ENCODE measurements at places on chromosomes 12 and 14.

DNA sequence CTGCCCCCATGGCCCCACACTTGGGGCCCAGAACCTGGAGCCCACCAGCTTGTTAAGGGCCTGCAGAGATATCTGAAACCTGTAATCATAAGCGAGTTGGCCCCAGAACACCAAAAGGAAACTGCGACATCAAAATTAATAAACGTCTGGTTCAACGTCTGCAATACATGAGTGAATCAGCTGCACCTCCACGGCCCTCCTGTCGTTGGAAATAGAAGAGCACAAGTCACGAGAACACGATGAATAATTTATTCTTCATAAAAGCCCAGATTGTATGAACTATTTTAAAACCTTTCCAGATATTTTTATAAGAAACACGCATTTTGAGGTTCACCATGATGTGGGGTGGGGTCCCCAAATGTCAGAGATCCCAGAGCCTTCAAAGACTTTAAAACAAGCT, 9.7 kb upstream of the CMKLR1 start:
- DNase-seq, result no peak

- DNase-seq, result peak; percentile 63
These were observed 191.3 kb upstream of the AMIGO2 start for GRCh38 chr12:47270782-47271664.

DNA sequence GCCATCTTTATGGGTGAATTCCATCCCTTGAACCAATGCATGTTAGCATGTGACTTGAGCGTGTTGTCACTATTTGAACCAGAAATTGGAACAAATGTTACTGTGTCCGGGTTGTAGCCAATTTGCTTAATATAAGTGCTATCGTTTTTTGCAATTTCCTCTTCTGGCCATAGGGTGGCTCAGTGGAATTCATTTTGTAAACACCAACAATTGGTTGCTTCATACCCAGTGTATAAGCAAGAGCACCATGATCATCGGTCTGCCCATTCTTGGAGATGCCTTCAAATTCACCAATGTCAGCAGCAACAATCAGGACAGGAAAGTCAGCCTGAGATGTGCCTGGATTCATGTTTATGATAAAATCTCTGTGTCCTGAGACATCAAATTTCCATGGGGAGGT, 5.0 kb upstream of the NEDD1 start:
- no peak for DNase-seq

- no peak for DNase-seq
These were observed 210.4 kb downstream of the CHST11 start for GRCh38 chr12:104667139-104667538.

DNA sequence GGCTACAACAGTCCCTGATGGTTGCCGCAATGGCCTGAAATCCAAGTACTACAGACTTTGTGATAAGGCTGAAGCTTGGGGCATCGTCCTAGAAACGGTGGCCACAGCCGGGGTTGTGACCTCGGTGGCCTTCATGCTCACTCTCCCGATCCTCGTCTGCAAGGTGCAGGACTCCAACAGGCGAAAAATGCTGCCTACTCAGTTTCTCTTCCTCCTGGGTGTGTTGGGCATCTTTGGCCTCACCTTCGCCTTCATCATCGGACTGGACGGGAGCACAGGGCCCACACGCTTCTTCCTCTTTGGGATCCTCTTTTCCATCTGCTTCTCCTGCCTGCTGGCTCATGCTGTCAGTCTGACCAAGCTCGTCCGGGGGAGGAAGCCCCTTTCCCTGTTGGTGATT, 16.9 kb downstream of the GPRC5A start:
- no peak for DNase-seq

GRCh38 chr12:55899082-55899481, 28.6 kb downstream of the PYM1 start:
- peak; percentile 20 for DNase-seq

DNA sequence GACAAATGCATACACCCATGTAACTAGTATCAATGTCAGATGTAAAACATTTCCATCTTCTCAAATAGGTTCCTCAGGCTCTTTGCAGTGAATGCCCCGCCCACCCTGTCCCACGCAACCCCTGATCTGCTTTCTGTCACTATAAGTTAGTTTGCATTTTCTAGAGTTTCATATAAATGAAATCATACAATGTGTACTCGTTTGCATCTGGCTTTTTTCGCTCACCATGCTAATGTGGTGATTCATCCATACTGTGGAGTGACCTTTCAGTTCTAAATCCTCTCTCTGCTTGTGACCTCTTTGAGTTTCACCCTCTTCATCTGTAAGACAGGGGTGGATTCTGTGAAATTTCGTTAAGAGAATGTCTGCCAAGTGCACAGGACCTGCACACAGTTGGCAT, 30.6 kb upstream of the MSI1 start:
- peak; percentile 31 for DNase-seq

- peak; percentile 43 for DNase-seq
These were observed 9.0 kb downstream of the PITPNM2 start for GRCh38 chr12:123141615-123142517.

- DNase-seq, result no peak
These were observed 35.1 kb downstream of the ATF7IP start for GRCh38 chr12:14400599-14400998.

- DNase-seq, result no peak
These were observed 145.9 kb downstream of the PDZRN4 start for GRCh38 chr12:41333974-41334373.

DNA sequence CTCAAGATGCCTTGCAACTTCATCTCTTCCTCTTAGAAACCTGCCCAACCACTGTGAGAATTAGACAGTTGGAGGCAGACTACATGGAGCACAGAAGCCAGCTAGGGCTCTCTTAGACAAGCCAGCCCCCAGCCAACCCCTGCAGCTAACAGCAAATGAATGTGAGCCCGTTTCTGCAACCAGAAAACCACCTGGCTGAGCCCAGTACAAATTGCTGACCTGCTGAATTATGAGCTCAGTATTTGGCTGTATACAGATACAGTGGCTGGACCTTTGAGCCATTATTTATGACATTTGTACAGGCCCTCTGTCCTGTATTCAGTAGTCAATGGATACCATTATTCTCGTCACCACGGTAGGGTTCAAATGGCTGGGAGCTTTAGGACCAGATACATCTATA, 112.9 kb downstream of the TBX5 start:
- DNase-seq, result no peak

- no peak for DNase-seq
These were observed 120.5 kb downstream of the DENND5B start for GRCh38 chr12:31470459-31470858.

- no peak for DNase-seq
These were observed 2.6 kb downstream of the ITGA7 start for GRCh38 chr12:55704824-55705718.

DNA sequence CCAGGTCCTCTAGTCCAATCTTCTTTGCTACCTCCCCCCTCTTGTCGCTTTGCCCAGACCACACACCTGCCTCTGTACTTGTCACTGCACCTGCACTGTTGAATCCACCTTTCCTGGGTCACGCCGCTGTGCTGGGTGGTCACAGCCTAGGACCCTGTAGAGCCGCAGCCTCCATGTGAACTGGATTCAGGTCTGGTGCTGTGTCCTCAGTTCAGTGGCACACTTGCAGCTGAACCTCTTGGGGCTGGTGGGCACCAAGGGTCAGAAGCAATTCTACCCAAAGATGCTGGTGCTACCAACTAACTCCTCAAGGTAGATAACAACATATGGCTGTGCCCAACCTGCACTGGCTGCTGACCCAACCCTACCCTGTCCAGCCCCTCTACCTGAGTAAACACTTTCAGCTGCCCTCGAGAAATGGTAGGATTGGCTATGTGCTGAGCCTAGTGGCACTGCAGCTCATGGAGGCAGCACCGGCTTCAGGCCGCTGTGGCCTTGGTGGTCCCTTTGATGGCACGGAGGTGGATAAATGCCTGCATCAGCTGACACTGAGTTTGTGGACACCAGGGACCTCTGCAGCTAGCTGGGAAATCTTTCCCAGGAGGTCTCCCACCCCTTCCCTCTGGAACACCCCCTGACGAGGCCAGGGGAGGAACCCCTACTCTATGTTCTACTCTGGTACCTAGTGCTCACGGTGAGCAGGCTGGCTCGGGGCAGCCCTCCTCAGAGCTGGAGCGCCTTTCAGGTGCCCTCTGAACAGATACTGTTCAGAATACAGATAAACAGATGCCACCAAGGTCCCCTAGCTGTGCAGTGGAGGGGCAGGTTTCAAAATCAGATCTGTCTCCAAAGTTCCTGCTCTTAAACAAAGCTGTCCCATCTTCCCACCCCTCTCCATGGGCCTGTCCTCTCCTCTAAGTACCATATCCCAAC, 14.3 kb downstream of the AGAP2 start:
- DNase-seq, result no peak

DNA sequence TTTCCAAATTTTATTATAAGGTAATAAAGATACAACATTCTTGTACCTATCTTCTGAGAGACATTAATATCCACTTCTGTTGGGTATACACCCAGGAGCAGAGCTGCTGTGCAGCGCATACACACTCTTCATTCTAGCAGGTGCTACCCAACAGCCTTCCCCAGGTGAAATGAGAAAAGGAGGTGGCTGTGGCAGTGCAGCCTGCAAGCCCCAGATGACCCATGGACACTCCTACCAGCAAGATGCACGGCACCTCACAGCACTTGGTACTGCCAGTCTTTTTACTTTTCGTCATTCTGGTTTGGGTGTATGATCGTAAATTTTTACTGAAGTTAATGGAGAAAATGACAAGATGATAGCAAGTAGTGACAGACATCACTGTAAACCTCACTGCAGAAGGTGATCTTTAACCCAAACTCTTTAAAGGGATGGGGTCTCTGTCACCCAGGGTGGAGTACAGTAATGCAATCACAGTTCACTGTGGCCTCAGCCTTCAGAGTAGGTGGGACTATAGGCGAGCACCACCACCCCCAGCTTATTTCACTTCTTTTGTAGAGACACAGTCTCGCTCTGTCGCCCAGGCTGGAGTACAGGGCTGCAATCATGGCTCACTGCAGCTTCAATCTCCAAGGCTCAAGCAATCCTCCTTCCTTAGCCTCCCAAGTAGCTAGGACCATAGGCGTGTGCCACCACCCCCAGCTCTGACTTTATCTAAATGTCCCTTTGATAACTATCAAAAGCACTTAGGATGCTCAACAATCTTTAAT, 26.5 kb downstream of the VPS37B start:
- no peak for DNase-seq

GRCh38 chr14:29741909-29742401, 185.7 kb downstream of the PRKD1 start:
- no peak for DNase-seq

GRCh38 chr12:13193505-13194231, 2.9 kb upstream of the EMP1 start:
- no peak for DNase-seq

DNA sequence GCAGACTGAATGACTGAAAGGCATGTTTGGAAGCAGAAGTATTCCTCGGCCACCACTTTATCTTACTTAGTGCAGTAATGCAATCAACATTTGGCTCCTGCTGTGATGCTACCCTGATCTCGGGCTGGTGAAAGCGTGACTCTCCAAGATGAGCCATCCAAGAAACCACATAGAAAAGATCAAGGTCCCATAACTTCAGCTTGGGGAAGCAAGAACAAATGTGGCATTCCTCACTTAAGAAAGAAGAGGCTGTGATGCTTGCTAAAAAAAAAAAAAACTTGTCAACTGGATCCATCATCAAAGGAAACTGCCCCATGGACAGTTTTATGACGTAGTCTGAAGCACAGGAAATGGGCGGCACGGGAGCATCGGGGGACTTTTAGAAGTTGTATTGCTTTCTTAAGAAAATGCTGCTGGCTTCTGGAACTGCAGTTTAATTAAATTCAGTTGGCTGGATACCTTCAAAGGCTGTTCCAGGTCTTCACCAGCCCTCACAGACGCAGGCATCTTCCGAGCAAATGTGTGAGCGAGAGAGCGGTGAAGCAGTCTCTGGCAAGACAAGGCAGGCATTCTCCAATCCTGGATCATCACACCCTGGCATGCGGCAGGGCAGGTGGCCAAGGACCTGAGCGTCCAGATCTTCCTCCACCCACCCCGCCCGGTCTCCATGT, 38.2 kb upstream of the MAP1LC3B2 start:
- DNase-seq, result peak; percentile 31

DNA sequence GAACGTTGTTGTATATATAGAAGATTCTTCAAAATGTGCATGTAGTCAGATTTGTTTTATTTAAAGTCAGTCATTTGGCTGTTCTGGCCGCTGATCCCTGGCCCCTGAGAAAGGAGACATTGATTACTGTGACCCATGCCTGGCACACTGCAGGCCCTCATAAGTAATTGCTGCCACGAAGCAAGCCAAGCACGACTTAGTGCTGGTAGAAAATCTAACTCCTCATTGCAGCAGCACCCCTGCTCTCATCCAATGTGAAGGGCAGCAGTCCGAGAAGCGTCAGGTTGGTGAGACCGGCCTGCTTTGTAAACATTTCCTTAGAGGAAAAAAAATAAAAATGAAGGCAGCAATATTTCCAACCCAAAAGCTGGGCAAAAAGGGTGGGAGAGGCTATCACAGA, 22.8 kb upstream of the TMTC2 start:
- DNase-seq, result no peak

DNA sequence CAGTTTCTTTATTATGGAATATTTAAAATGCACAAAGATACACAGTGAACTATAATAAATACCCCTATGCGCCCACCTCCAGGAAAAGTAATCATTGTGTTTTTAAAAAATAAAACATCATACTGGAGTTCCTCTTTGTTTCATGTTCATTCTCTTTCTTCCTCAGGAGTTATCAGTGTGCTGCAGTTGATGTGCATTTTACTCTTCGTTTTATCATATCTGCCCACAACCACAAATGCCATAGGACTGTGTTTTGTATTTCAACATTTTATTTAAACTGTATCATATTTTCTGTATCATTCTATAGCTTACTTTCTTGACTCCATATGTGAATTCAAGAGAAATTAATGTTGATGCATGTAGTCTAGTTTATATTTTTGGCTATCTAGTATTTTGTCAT, 53.9 kb downstream of the TSHR start:
- DNase-seq, result no peak

- DNase-seq, result no peak
These were observed 444.5 kb upstream of the FAR2 start for GRCh38 chr12:28704477-28705169.

DNA sequence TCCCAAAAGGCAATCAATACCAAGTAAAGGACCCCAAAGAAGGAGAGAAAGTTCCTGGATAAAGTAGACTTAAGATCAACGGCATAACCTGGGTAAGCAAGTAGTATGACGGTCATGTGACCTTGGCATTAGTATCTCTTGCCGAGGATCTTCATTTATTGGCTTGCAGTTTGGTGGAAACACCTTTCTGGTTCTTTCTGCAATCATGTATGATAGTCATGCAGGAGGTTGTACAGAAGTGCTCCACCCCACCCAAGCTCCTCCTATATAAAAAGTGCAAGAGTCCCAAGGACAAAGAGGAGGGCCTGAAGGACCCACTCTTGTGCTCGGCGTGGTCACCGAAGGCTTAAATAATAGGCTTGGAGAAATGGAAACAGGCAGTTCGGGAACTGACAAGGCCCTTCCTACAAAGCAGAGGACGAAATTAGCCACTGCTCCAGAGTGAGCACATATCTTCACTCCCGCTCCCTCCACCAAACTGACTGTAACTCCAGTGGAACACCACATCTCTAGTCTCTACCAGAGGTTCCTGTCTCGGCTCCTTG, 750 bp downstream of the CS start:
- DNase-seq, result no peak

Measured in skeletal muscle cell (primary cell).